Activated naive CD4-positive, alpha-beta T cell treated with anti-CD3 and anti-CD28 coated beads for 36 hours (primary cell): ENCODE measurements at places on chromosomes 13 and 19.

DNA sequence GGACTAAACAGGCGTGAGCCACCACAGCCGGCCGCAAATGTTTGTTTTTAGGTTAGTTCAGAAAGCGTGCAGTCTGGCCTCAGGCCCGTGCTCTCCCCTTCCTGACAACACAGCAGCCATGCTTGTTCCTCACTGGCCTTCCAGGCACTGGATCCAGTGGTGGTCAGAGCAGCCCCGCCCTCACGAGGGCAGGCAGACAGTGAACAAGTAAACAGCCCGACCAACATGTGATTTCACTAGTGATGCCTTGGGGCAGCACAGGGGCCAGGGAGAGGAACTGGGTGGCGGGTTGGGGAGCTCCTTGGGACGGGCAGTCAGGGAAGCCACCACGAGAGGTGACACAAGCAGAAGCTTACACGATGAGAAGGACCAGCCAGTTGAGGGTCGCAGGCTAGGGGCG is 40.8 kb downstream of the CAPN12 start:
- no peak for DNase-seq

DNA sequence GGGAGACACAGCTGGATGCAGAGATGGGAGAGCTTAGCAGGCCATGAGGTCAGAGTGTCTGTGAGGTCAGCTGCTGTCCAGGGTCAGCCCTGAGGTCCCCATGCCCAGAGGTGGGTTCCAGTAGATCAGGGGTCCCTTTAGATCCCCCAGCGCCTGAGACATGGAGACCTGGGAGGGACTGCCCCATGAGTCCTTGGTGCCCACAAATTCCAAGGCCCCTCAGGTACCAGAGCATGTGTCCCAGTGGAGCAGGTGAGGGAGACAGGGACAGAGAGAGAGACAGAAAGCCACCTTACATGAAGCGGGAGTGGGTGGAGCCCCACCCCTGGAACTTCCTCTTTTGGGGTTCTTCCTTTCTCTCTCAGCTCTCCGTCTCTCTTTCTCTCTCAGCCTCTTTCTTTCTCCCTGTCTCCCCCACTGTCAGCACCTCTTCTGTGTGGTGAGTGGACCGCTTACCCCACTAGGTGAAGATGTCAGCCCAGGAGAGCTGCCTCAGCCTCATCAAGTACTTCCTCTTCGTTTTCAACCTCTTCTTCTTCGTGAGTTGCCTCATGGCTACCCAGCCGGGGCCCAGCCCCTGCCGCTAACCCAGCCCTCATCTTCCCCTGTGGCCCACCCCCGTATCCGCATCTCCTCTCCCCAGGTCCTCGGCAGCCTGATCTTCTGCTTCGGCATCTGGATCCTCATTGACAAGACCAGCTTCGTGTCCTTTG is at the start of gene CD37:
TSS of gene CD37 (plus strand) at position 336 of the 713 bp plus-strand sequence. CDS start at position 471, 135 bp downstream.
- peak; percentile 62 for DNase-seq

GRCh38 chr19:612941-613340 is 20.4 kb downstream of the POLRMT start:
- DNase-seq: no peak

DNA sequence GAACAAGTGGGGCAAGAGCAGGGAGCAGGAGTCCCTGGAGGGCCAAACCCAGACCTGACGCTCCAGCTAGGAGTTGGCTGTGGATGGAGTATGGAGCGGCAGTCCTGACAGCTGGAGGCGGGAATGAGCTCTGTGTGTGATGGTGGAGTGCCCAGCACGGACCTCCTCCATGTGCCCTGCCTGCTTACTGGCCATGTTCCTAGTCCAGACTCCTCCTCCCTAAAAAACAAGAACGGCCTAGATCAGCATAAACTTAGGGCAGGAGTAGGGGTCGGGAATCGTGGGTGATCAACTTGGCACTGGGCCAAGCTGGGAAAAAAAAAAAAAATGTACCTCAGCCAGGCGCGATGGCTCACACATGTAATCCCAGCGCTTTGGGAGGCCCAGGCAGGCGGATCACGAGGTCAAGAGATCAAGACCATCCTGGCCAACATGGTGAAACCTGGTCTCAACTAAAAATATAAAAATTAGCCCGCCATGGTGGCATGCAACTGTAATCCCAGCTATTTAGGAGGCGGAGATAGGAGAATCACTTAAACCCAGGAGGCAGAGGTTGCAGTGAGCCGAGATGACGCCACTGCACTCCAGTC is 29.5 kb downstream of the LTBP4 start:
- no peak for DNase-seq
